ENCODE measurements at places on chromosomes 7 and 10.

- no peak for DNase-seq
Observed at GRCh38 chr10:68301790-68302502, 29.9 kb upstream of the HNRNPH3 start.

GRCh38 chr10:125106586-125106985 lies 53.8 kb downstream of the CTBP2 start:
- DNase-seq, result no peak

GRCh38 chr10:123746061-123746460 lies 79.9 kb downstream of the GPR26 start:
- no peak for DNase-seq

- DNase-seq, result peak; percentile 42
Observed at GRCh38 chr7:47635091-47636080, 53.5 kb upstream of the TNS3 start.

- no peak for DNase-seq
Observed at GRCh38 chr7:96481796-96482195, 159.9 kb upstream of the SLC25A13 start.

DNA sequence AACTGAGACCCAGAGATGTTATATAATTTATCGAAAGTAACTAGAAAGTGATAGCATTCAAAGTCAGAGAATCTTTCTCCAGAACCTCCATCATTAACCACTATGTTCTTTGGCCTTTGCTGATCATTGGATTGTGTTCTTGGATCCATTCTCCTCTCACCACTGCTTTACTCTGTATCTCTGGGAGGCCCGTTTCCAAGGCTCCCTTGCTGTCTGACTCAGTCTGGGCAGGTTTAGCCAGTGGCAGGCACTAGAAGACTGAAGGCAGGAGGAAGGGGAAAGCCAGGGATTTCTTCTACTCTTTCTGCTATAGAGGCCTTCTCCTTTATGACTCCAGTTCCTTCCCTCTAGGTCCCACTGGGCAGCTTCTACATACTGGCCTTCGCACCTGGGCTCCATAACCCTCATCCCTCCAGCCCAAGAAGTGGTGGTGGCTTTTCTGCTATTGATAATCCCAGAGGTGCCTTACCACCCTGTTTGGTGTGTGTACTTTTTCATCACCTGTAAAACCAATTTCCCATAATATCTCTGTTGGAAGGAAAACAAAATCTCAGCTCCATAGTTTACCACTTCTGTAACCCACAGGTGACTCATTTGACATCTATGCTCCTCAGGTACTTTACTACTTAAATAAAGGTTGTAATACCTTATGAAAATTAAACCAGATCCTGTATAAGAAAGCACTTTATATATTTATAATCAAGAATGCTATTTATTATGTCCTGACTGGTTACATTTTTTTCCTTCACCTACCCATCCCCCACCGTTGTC lies 36.0 kb downstream of the BCAP29 start:
- no peak for DNase-seq

DNA sequence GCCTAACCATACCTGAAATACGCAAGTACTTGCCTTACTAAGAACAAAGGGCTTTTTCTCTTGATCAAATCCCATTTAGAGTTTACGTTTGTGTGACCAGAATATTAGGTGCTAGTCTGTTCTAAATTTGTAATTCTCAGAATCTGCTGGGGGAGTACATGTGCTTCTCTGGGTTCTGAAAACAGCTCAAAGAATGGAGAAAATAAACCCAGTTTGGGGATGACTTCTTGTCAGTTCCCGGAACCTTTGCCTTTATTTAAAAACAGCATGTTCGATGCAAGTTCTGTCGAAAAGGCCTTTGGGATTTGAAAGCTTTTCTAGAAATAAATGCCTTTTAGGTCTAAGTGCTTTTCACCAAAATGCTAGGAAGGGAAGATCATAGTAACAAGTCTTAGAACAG lies 147.0 kb downstream of the ARID5B start:
- DNase-seq, result no peak

DNA sequence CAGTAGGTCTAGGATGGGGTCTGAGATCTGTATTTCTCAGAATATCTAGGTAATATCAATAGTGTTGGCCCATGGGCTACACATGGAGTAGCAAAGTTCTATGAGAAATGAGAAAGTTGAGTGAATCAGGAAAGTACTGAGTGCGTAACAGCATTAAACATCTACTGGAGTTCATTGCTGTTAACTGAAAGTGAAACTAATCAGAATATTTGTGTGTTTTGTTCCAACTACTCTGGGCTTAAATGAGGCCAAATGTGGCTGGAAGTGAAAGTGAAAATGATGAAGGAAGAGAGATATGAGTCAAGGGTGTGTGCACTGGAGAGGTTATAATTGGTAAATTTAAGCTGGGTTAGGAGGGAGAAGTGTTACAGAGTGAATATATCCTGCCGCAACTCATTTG lies 46.5 kb downstream of the TMEM106B start:
- DNase-seq, result no peak

DNA sequence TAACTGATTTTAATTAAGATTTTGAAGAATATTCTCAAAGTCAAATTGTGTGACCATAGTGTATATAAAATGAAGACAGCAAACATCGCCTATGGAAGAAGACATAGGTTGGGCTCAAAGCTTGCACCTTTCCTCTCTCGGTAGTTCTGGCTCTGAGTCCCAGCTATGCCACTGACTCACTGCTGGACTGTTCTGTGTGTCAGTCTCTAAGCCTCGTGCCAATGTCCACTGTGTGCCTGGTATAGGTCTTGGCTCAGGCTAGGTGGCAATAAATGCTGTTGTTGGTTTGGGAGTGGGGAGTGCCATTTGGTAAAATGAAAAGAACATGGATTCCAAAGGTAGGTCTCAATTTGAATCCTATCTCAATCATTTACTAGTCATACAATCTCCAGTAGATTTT lies 137.5 kb upstream of the RHEB start:
- no peak for DNase-seq

DNA sequence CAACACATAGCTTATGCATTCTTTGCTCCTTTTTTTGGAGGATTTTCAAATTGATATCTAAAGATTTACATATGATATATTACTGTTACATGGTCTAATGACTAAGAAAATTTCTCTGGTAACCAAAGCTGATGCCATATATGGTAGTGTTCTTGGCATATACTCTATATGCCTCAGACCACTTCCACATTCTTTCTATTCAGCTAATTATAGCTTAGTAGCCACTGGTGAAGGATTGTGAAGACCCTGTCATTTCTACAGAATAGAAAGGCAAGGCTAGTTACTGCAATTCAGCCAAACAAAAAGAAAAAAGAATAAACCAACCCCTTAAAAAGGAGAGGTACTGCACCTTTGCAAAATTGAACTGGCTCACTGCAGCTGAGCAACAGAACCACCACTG lies 3.7 kb downstream of the PURB start:
- no peak for DNase-seq

GRCh38 chr7:74202841-74203556 lies 6.8 kb upstream of the LAT2 start:
- no peak for DNase-seq

GRCh38 chr10:96878057-96878456 lies 46.0 kb downstream of the LCOR start:
- DNase-seq, result no peak

GRCh38 chr7:150738591-150739001 lies 1.4 kb downstream of the GIMAP5 start:
- DNase-seq, result no peak

GRCh38 chr10:16943295-16944285 lies 126.4 kb upstream of the RSU1 start:
- DNase-seq, result no peak

GRCh38 chr7:141150465-141150864 lies 76.6 kb downstream of the TMEM178B start:
- no peak for DNase-seq

GRCh38 chr7:104794154-104794553 lies 219.9 kb upstream of the KMT2E start:
- no peak for DNase-seq

DNA sequence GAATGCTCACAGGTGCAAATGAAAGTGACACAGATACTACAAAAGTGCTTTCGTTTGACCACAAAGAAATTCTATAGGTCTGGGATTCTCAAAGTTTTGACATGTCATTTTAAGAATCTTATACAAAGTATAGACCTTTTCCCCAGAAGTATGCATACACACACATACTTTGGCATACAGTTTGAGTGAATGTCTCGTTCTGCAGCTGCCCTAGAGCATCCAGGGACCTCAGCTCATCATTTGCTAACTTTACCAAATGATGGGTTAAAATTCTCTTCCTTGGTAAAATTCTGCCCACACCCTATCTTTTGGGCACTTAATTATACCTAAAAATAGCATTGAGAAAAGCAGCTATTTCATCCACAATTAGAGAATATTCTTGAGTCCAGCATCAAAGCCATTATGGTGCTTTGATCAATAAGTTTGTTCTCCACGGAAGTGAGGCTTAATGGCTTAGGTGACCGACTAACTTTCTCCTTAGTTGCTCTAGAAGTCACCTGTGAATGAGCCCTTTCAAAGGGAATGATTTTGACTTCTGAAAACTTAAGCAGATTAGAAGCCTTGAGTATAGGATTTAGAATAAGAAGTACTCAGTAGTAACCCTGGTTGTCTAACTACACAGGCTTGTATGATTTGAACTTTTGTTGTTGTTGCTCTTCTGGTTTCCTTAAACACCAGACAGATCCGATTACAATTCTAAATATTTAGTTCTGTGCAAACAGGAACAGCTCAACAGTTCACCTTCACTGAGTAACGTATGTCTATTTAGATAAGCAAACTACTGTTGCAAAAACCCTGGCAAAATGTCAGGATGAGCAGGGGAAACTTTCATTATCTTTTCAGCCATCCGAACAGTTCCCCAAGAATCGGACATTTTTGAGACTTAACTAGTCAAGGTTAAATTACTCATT lies 70.6 kb downstream of the CNNM2 start:
- DNase-seq, result no peak

- no peak for DNase-seq
Observed at GRCh38 chr7:147771344-147771743, 819.2 kb upstream of the C7orf33 start.

GRCh38 chr7:74430961-74431466 lies 22.7 kb upstream of the GTF2IRD1 start:
- no peak for DNase-seq

GRCh38 chr7:1234881-1235500 lies 2.3 kb downstream of the UNCX start:
- DNase-seq, result no peak

DNA sequence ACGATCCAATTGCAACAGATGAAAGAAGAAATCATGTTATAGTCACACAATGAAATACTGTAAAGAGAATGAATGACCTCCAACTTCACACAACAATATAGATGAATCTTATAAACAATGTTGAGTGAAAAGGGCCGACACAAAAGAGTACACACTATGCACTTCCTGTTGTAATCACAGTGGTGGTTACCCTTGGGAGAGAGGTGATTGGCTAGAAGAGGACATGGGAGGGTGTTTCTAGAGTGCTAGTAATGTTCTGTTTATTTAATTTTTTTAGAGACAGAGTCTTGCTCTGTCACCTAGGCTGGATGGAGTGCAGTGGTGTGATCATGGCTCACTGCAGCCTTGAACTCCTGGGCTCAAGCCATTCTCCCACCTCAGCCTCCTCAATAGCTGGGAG lies 82.5 kb downstream of the NDUFB2 start:
- no peak for DNase-seq

DNA sequence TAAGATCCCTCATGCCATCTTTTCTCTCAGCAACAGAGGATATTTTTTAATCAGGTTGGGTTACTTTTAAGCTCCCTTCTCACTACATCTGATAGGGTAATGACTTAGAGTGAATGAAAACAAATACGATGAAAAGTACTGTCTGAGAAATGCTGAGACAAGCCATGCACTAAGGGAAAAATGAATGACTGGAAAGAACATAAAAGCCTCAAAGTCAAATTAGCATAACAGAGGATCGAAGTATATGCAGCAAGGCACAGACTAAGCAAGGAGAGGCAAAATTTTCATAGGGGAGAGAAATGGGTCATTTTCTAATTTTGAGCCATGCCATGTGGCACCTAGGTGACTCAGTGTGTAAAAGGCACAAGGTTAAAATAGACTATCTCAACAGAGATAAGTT lies 8.5 kb upstream of the POT1 start:
- DNase-seq, result no peak

DNA sequence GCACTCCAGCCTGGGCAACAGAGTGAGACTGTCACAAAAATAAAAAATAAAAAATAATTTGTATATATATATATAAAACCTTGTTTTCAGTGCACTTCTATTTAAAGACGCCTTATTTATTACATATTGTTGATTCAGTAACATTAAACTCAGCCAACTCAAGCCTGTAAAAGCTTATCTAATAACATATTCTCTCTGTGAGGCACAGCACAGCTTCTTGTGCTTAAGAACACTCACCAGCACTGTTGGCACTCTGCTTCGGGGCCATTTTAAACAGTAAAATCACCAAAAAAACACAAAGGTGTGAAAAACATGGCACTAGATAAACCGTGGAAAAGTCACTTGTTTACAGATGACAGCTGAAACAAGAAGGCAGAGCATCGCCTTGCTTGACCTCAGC lies 89.0 kb upstream of the C10orf90 start:
- DNase-seq, result no peak

GRCh38 chr10:89327803-89328441 lies at the start of gene IFIT3:
Gene IFIT3 (plus strand): TSS chr10:89327997. CDS start chr10:89328074, 77 bp downstream.
- no peak for DNase-seq

DNA sequence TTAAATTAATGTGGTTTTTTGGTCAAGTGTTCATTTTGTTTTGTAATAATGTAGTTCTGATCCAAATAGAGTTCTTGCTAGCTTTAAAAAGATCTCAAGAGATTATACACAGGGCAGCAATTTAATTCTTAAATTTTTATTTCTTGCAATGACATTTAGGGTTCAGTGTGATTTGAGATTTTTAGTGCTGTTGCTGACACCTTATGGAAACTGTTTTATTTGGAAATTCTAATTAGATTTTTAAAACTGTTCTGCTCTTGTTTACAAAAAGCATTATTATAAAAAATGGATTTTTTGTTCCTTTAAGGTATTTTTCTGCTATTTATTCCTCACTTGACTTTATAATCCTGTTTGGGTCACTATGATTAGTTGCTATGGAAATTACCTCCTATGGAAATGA lies 72.1 kb downstream of the RTKN2 start:
- no peak for DNase-seq
